Ureter (tissue), 1 donor: ENCODE measurements at places on chromosomes 5 and 9.

- DNase-seq = no peak
Measured at GRCh38 chr9:127778280-127779135, at the start of gene SH2D3C. Gene SH2D3C (minus strand): TSS chr9:127778666. CDS start chr9:127778627, 39 bp downstream.

DNA sequence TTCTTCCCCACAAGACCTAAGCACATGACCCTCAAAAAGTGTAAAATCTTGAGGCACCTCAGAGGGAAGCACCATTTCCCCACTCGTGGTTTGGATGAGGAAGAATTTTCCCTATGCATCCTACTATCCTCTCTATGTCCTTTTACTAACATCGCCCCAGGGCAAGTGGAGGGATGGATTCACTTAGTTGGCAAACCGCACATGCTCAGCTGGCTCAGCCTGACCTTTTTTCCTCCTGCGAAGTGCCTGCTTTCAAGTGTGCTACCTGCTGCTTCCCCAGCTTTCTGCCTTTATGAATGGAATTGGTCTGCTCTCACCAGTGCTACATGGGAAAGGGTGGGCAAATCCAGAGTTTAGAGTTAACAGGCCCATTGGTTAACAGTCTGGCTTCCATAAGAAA is 56.6 kb upstream of the IFNK start:
- DNase-seq = no peak

- DNase-seq = no peak
Measured at GRCh38 chr5:130693509-130693908, 471.5 kb downstream of the HINT1 start.

GRCh38 chr5:116152169-116152568 is 67.3 kb downstream of the COMMD10 start:
- no peak for DNase-seq

DNA sequence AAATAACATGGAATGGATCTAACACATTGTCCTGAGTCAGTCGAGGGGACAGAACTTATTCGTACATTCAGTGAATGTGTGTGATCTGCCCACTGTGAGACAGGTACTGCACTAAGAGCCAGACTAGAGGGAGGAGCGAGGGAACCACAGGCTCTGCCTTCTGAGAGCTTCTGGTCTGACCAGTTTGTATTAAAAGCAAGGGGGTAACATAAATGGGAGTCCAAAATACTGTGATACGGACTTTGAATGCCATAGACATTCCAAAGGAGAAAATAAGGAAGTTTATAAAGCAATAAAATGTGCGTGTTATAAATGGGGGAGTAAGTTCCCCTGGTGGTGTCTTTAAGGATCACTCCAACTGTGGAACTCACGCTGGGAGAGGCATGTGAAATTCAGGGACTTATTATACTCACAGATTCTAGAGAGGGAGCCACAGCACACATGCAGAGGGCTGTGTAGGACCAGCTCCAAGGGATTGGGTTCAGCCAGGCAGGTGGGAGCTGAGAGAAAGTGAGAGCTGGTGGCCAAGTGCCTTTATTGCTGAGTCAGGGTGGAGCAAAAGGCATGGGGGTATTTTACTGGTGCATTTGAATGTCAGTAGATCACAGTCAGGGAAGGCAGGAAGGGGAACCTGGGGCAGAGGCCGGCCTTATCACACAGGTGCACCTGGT is 186.5 kb upstream of the WWC1 start:
- no peak for DNase-seq

DNA sequence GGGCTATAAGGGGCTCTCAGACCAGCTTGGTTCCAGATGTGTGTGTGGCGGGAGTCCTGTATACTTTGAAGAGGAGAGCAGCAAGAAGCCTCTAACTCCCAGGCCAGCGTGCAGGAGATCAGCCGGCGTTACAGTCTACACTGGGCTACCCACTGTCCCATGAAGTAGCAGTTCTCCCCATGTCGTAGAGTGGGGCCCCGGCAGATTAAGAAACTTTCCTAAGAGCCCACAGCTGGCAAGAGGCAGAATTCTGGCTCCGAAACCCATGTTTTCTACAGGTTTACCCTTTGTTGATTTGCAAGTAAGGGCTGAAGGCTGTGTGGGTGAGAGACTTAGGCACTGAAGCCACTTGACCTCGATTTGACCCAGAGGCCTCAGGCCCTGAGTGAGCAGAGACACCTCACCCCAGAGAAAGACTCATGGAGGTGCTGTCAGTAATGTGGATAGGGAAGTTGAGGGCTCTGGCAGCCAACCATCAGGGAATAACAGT is 881 bp upstream of the B4GALT1 start:
- peak; percentile 43 for DNase-seq

GRCh38 chr5:176413255-176413565 is 3.1 kb downstream of the CLTB start:
- DNase-seq = no peak
